ENCODE measurements at places on chromosomes 12 and 14. TPM values are rescaled to one million over a fixed set of nuclear protein-coding genes. Genes with fewer than 3 reads are reported as not detected.

DNA sequence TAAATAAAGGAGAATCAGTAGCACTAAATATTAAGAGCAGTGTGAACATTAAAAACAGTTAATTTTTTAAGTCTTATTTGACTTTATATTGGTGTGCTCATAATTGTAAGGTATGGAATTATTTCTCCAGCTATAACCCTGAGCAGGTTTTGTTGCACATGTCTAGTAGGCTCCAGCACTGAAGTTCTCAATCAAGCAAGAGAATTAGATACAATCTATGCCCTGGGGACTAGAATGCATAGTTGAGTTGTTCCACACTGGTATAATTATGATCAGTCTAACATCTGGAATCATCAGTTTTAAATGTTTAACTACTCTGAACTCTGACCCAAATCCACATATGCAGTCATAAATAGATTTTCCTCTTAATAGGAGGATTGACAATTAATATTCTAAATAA, 257.8 kb upstream of the ARHGAP5 start:
- H3K4me3 ChIP-seq = no peak overlapping the region
- no peaks in the 10 kb centered on the region for H3K4me1 ChIP-seq
- no peaks in the 10 kb centered on the region for H3K36me3 ChIP-seq

KRT75 gene
- not detected for polyA plus RNA-seq

PTPN21 gene
- polyA plus RNA-seq = not detected

DNA sequence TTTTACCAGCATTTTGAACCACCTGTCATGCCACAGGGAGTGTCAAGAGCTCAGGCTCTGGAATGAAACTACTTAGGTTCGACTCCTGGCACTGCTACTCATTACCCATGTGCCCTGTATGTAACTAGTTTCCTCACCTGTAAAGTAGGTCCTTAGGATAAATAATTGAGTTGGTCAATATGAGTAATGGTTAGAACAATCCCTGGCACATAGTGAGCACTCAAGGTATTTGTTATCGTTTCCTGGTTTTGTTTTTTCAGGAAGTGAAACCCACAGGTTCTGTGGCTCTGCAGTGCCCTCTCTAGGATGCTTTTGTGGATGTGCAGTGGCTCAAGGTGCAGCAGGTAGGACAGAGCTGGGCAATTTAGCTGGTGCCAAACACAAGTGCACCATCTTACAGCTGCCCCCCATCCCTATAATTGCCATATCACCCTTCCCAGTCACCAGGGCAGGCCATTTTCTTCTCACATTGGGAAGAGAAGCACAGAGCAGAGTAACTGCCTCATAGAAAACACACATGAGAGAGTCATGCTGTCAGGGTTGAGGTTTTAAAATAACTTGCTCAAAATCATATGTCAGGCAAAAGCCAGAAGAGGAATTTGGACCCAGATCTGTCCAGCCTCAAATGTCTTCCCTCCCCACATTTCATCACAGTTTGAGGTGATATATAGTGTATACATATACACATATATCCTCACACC, 297.5 kb downstream of the RPAP3 start:
- peaks cover 60% of the 10 kb centered on the region for H3K4me1 ChIP-seq
- H3K27ac ChIP-seq = no peak overlapping the region
- no peaks in the 10 kb centered on the region for H3K36me3 ChIP-seq
- H3K4me3 ChIP-seq = no peak overlapping the region
- H3K27me3 ChIP-seq = no peaks in the 10 kb centered on the region
- no peak for DNase-seq

CCDC177 gene
- polyA plus RNA-seq = not detected

RAD9B gene
- polyA plus RNA-seq = 0.52 TPM

PMEL gene
- not detected for polyA plus RNA-seq

DNA sequence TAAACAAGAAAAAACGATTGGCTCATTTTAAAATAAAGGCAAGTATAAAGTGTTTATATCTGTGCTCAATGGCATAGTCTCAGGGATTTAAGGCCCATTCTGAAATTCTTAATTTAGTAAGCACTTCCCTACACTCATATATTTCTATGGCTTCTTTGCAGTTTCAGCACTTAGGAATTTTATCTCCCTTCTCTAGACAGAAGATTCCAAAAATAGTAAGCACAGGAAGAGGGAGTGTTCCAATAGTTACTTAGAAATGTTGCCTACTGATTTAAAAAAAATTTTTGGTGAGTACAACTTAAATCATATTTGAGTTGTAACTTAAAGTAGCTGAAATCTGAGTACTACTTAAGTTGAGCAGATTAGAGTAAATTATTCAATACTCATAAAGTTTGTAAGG, 19.8 kb downstream of the INSM2 start:
- no peak overlapping the region for H3K27ac ChIP-seq
- no peaks in the 10 kb centered on the region for H3K27me3 ChIP-seq
- no peak overlapping the region for H3K4me3 ChIP-seq

- no peaks in the 10 kb centered on the region for H3K27me3 ChIP-seq
- H3K27ac ChIP-seq = no peak overlapping the region
- no peaks in the 10 kb centered on the region for H3K4me1 ChIP-seq
- no peak overlapping the region for H3K4me3 ChIP-seq
Measured at GRCh38 chr12:41724216-41724615, 420.5 kb downstream of the GXYLT1 start.

Data from CD8-positive, alpha-beta memory T cell (primary cell).